ENCODE measurements at places on chromosomes 12 and 14.

GRCh38 chr12:89733579-89734201 lies 25.1 kb upstream of the ATP2B1 start:
- no peaks in the 10 kb centered on the region for H3K27me3 ChIP-seq
- H3K4me3 ChIP-seq = no peak overlapping the region

DNA sequence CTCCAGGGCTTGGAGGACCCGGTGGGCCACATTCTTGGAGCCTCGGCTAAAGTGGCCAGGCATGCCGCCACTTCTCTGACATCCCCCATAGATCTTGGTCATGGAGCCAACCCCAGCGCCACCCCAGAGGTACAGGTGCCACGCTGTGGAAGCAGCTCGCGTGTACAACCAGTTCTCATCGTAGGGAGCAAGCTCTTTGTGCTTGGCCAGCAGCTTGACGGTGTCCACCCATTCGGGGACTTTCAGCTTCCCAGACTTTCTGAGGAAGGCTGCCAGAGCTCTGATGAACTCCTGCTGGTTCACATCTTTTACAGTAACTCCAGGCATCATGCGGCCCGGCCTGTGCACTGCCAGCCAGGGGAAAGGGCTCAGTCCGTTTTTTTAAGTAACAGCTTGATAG lies 29.3 kb upstream of the EAPP start:
- no peak overlapping the region for H3K4me3 ChIP-seq
- H3K27ac ChIP-seq = no peak overlapping the region

DNA sequence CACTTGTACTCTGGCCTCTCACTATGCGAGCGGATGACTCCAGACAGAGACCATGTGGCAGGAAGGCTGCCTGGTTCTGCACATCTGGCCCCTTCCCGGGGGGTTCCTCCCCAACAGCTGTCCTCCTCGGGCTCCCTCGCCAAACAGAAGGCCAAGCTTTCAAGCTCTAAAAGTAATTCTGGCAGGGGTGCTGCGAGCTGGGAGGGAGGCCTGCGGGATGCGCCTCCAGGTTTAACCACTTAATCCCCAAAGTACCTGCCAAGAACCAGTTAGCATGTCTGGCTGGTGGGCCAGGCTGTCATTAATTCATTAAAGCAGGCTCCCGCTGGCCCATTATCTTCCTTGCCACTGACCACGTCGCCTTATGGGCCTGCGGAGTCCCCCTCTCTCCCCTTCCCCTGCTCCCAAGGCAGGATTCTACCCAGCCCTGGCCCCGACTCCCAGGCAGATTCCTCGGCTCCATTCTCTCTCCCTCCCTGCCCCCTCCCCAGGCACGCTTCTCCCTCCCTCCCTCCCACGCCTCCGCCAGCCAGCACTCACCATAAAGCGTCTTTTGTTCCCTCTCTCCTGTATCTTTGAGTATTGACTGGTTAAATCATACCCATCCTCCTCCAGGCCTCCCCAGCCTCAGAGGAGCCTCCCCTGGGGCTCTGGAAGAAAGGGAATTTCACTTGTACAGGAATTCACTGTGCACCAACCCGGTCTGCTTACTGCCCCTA lies 4.9 kb downstream of the HRK start:
- DNase-seq = no peak
- H3K36me3 ChIP-seq = no peaks in the 10 kb centered on the region
- no peak overlapping the region for H3K4me3 ChIP-seq
- H3K27me3 ChIP-seq = no peaks in the 10 kb centered on the region
- no peak overlapping the region for H3K27ac ChIP-seq

GRCh38 chr12:16766736-16767135 lies 160.8 kb upstream of the LMO3 start:
- no peak overlapping the region for H3K4me3 ChIP-seq
- no peak overlapping the region for H3K27ac ChIP-seq
- DNase-seq = no peak
- H3K36me3 ChIP-seq = no peaks in the 10 kb centered on the region

- H3K27me3 ChIP-seq = no peaks in the 10 kb centered on the region
- H3K4me3 ChIP-seq = peak overlapping the region; percentile 67
- H3K27ac ChIP-seq = no peak overlapping the region
- no peak for DNase-seq
These were observed 1.1 kb downstream of the KMT5A start for GRCh38 chr12:123384994-123385376.

- no peak for DNase-seq
- no peak overlapping the region for H3K4me3 ChIP-seq
- H3K4me1 ChIP-seq = no peaks in the 10 kb centered on the region
- no peak overlapping the region for H3K27ac ChIP-seq
- H3K36me3 ChIP-seq = no peaks in the 10 kb centered on the region
These were observed 249.5 kb upstream of the CLEC14A start for GRCh38 chr14:38505221-38505972.

DNA sequence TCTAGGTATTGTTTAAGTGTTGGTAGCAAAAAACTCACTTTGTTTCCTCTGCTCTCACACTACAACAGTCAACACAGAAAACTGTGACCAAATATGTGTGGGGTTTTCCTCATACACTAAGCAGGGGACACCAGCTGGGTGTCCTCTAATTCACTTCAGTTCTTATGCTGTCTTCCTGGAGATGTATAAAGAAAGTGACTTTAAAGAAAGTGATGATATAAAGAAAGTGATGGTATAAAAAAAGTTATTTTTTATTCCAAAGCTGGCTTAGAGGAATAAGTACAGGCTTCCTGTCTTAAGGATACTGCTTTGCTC lies 31.4 kb downstream of the TDP1 start:
- no peak overlapping the region for H3K27ac ChIP-seq
- no peak overlapping the region for H3K4me3 ChIP-seq

DNA sequence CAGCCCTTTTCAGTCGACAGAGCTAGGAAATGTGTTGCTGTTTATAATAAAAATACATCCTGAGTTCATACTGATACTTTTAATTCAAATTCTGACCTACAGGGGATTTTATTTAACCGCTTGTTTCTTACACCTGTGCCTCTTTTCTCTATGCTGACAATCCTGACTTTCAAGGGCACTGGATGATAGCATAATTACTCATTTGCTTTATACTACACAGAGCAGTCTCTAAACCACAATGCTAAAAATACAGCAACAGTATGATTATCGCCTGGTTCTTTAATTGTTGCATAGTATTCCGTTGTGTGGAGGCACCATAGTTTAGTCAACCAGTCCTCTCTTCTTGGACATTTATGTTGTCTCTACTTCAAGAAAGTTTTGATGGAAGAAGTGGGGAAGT lies 372.9 kb downstream of the DPF3 start:
- no peak for DNase-seq
- no peaks in the 10 kb centered on the region for H3K27me3 ChIP-seq
- H3K4me1 ChIP-seq = peaks cover 4% of the 10 kb centered on the region
- no peak overlapping the region for H3K4me3 ChIP-seq

DNA sequence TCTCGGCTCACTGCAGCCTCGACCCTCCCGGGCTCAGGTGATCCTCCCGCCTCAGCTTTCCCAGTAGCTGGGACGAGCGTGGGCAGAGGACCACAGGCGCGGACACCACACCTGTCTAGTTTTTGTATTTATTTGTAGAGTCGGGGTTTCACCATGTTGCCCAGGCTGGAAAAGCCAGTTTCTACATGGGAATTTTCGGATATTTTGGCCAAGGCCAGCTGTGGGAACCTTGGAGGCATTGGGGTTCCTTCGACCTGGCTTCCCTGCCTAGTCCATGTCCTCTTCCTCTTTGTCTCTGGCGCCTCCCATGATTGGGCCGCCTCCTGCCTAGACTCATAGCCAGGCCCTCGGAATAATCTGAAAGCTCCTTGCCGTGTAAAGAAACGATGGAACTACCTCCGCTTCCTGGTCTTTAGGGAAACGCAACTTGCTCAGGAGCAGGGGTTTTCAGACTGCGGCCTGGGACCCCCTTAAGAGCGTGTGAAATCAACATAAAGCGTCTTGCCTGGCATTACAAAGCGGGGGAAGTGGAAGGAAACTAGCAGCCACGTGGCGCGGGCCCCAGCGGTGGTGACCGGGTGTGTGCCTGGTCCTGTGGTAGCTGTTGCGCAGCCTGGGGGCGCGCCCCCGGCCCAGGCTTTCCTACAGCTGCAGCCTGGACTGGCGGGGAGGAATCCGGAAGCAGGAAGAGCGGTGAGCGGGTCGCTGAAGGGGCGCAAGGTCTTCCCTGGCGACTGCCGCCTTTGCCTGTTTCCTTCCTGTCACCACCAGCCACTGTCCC lies 1.4 kb upstream of the HSP90AA1 start:
- peak overlapping the region; percentile 100 for H3K27ac ChIP-seq
- H3K4me1 ChIP-seq = no peaks in the 10 kb centered on the region
- peak; percentile 62 for DNase-seq

DNA sequence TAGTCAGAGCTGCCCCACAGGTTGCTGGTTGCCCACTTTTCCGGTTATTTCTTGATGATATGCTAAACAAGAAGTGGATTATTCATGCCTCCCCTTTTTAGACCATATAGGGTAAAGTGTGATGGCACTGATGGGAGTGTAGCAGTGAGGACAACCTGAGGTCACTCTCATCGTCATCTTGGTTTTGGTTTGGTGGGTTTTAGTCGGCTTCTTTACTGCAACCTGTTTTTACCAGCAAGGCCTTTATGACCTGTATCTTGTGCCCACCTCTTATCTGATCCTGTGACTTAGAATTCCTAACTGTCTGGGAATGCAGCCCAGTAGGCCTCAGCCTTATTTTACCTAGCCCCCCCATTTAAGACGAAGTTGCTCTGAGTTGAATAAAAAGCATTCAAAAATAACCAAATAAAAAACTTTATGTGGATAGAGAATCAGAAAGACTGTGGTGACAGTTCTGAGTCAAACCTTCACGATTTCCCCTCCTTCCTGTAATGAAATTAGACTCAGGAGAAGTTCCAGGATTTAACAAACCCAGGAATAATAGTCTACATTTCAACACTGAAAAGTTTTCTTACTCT lies 144.2 kb downstream of the PAWR start:
- no peaks in the 10 kb centered on the region for H3K27me3 ChIP-seq
- no peaks in the 10 kb centered on the region for H3K4me1 ChIP-seq
- no peak overlapping the region for H3K27ac ChIP-seq
- no peak for DNase-seq

- DNase-seq = no peak
- H3K27ac ChIP-seq = no peak overlapping the region
- H3K36me3 ChIP-seq = no peaks in the 10 kb centered on the region
These were observed 39.9 kb downstream of the MRPL42 start for GRCh38 chr12:93507165-93507564.

- no peaks in the 10 kb centered on the region for H3K27me3 ChIP-seq
- no peak overlapping the region for H3K4me3 ChIP-seq
- no peaks in the 10 kb centered on the region for H3K36me3 ChIP-seq
- no peak overlapping the region for H3K27ac ChIP-seq
These were observed 10.5 kb downstream of the LARP4 start for GRCh38 chr12:50411051-50411660.
